Fibroblast of gingiva (primary cell): ENCODE measurements at places on chromosomes 3 and 15.

GRCh38 chr3:87268646-87269211, 7.7 kb downstream of the POU1F1 start:
- peak; percentile 14 for DNase-seq

- peak; percentile 34 for DNase-seq
Measured at GRCh38 chr3:105836533-105836932, 32.3 kb downstream of the CBLB start.

- no peak for DNase-seq
Measured at GRCh38 chr3:188246905-188247304, 92.9 kb downstream of the LPP start.

- no peak for DNase-seq
Measured at GRCh38 chr3:58884453-58884852, 165.4 kb downstream of the CFAP20DC start.

GRCh38 chr15:98859149-98859548, 148.4 kb downstream of the PGPEP1L start:
- no peak for DNase-seq

DNA sequence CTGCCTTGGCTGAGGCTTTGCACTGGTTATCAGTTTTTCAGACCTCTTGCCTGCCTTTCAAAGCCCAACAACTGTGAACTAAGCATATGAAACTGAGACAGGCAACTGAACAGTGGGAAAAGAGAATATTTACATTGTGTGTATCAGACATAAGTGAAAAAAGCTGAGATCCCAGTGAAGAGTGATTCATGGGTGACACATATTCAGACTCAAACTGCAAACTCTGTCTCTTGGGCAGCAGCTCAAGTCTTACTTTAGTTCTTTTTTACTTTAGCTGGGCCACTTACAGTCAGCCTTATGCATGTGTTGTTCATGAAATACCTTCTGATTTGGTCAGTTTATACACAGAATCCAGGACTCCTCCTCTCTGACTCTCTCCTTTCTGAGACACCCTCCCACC, 19.2 kb downstream of the SUCLG2 start:
- DNase-seq, result peak; percentile 67

DNA sequence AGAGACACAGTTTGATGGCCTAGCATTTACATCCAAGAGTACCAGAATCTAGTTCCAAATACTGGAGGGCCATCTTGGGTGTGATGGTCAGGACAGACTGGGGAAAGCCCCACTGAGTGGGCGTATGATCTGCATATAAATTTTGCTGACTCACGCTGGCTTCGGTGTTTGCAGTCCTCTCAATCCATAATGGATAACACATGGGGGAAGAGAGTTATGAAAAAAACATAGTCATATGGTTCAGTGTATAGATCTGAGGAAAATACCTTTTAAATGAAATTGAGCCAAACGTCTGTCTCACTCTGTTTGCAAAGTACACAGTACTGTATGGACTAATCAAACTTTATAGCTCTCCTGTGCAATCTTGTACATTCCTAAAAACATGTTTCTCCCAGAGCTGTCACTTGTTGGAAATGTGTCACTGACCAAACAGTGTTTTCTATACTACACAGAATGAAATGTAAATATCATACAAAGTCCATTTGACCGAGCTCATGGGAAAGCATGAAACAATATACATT, 125.3 kb upstream of the THBS1 start:
- peak; percentile 92 for DNase-seq

GRCh38 chr3:12194209-12194608, 35.5 kb upstream of the TIMP4 start:
- peak; percentile 98 for DNase-seq

- DNase-seq, result no peak
Measured at GRCh38 chr15:56950979-56951378, 32.5 kb downstream of the TCF12 start.

GRCh38 chr15:85609492-85609891, 185.2 kb downstream of the KLHL25 start:
- DNase-seq, result no peak

- DNase-seq, result no peak
Measured at GRCh38 chr3:135135445-135135844, 340.4 kb downstream of the EPHB1 start.

GRCh38 chr3:166613365-166613764, 766.7 kb downstream of the ZBBX start:
- DNase-seq, result no peak

DNA sequence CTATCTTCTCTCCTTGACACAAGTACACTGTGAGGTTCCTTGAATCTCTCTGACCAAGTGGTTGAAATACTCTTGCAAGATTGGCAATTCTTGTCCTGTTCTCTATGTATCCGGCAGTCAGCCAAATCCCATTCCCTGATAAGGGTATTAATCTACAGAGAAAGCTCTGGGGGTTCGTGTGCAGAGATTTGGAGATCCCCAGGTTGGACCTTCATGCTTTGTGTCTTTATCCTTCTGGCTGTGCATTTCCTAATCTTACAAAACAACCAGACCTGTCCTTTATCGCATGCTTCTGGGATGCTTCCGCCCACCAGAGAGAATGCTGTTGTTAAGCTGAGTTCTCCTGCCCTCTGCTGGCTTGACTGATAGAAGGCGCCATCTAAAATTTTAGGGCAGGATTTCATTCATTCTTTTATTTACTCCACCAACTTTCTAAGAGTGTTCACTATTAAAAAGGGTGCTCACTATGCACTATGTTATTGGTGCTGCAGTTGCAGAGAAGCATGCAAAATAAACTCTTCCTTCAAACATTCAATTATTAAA, 8.6 kb upstream of the SST start:
- DNase-seq, result peak; percentile 56

- DNase-seq, result no peak
Measured at GRCh38 chr3:66552846-66553245, 52.0 kb upstream of the LRIG1 start.

- DNase-seq, result no peak
Measured at GRCh38 chr3:160078533-160078932, 89.9 kb downstream of the IL12A start.

GRCh38 chr3:21330293-21330692, 420.7 kb downstream of the ZNF385D start:
- DNase-seq, result no peak

- peak; percentile 59 for DNase-seq
Measured at GRCh38 chr3:16179771-16180736, 5.6 kb downstream of the GALNT15 start.

- no peak for DNase-seq
Measured at GRCh38 chr3:193971261-193971751, 164.6 kb upstream of the HES1 start.

DNA sequence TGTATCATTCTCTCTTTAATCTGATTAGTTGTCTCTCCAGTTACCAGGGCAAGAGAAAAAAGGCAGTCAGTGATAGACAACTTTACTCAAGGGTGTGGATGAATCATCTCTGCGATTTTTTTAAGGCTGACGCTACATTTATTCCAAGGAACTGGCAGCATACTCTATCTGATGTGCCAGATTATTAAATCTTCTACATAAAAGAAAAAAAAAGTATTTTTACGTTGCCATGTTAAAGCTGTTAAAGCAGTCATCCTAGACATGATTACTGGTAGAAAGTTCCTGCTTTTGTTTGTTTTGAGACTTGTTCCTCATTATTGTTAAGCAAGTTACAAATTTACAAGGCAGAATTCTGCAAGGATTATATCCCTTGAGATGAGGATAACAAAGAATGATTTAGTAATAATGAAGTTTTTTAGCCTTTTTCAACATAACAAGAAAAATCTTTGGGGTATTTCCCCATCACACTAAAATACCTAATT, 121.7 kb downstream of the CBLB start:
- DNase-seq, result peak; percentile 88

DNA sequence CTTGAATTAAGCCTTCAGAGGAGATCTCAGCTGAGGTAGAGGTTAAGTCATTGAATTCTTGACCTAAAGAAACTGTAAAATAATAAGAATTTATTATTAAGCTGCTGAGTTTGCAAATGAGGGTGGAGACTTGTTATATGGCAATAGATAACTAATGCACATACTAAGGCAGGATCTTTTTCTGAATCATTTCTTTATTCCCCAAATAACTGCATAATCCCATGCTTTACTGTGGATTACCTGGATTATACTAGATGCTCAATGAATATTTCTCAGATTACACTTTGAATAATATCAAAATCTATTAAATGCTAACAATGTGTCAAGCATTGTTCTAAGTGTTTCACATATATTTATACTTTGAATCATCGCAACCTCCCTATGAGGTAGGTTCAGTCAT, 532.5 kb downstream of the NAALADL2 start:
- DNase-seq, result no peak

GRCh38 chr3:168272343-168272985, 176.7 kb upstream of the GOLIM4 start:
- DNase-seq, result no peak

GRCh38 chr15:85879334-85880163, 84.8 kb upstream of the KLHL25 start:
- DNase-seq, result no peak

DNA sequence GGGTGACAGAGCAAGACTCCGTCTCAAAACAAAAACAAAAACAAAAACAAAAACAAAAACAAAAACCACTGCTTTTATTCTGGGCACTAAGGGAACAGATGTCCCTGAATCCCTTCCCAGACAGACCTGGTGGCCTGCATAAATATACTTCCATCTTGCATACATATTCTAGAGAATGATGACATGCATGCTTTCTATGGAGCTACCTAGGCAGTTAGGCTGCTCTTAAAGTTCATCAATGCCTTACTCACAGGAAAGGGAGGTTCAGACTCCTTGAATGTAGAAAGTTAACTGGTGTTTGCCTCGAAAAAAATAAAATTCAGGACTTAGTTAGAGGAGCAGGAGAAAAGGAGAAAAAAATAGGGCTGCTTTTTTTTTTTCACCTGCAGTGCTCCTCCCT, 72.6 kb downstream of the C3orf38 start:
- no peak for DNase-seq

- DNase-seq, result no peak
Measured at GRCh38 chr3:53830944-53831343, 15.3 kb downstream of the CHDH start.

- DNase-seq, result no peak
Measured at GRCh38 chr3:190119461-190120268, 1.0 kb downstream of the P3H2 start.

- DNase-seq, result peak; percentile 13
Measured at GRCh38 chr15:69976366-69976994, 121.2 kb downstream of the TLE3 start.

GRCh38 chr15:38893925-38894242, 329.3 kb upstream of the RASGRP1 start:
- DNase-seq, result no peak

GRCh38 chr15:77915261-77915960, 162.1 kb downstream of the TBC1D2B start:
- DNase-seq, result no peak

GRCh38 chr3:13528217-13528867, 20.6 kb upstream of the FBLN2 start:
- DNase-seq, result no peak

DNA sequence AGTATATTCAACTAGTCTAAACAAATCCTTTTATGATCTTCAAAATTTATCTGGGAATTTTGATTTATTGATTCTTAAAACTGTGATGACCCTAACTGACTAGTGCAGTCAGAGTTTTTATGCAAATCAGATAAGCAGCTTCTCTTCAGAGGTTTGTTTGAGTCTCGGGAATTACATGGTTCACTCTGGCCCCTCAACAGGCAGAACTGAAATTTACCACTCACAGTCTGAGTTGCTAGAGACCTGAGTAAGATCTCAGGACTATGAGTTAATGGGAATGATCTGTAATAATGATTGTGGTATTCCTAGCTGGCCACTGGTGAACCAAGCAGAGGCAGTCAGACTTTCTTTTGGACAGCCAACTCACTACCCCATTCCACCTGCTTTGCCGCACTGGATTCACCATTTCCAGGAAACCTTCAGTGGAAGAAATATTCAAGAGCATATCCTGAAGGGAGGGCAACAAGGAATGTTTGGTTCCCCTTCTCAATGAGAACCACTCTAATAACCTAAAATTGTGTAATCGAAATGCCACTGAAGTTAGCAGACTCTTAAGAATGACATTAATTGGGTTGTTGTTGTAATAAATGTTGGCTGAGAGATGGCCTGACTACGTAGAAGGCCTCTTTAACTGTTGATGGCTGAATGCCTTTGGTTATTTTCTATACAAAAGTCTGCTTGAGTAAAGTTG, 11.5 kb upstream of the DNAJC13 start:
- no peak for DNase-seq

DNA sequence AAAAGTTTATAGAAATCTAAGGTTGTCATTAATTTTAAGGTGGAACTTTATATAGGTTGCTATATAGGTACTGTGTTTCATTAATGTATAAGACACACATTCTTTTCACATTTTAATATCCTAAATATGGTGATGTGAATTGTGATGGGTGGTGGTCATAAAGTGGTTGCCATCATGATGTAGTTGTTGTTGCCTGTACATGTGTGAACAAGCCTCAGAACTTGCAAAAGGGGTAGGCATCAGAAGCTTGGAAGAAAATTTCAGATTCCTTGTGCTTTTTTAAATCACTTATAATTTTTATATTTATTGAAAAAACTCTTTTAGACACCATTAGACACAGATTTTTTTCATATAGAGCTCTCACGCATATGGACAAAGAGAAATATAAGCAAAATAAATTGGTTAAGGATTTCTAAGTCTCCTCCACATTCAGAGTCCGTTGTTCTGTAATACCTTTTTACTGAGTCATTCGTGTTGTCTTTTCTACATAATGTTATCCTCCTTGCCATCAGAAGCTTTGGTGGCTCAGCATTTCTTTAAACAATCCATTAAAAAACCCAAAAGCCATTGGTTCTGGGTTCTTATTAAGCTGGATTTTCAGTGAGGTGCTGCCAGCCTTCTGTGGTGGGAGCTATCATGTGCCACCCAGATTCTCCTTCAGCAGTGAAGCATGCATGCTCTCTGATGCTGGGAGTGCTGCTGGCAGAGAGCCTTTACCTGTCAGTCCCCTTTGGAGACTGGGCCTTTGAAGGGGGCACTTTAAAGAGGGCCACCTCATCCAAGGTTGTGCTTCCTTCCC, 140.4 kb upstream of the GALNT15 start:
- no peak for DNase-seq

- no peak for DNase-seq
Measured at GRCh38 chr15:50825946-50826345, 60.4 kb upstream of the SPPL2A start.

DNA sequence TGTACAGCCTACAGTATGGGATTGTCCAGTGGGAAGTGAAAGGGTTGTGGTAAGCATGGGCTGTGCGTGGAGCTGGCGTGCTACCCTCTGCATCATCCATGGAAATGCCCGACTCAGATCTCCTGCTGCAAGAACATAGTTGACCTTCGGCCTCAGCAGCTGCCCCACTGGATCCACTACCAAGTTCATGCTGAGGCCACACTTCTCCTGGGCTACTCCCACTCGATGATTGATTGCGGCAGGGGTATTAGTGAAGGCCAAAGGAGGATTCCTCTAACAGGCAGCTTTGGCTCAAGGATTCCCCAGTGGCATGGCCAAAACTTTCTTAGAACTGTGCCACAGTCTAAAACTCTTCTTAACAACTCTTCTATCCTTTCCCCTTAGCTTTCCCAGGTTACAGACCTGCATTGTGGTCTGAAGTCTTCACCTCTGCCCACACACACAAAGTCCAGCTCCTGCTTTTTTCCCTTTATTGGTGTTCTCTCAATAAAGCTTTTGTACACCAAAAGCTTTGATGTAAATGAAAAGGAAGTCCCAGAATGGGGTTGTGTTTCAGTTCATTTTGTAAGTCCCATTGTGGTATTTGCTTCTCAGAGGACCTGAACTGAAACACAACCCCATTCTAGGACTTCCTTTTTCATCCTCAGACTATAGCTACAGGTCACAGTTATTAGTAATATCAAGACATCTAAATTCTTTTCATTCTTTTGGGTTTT, 4.9 kb upstream of the TBC1D5 start:
- no peak for DNase-seq

- DNase-seq, result no peak
Measured at GRCh38 chr3:100457811-100458210, 34.6 kb upstream of the TMEM45A start.

GRCh38 chr3:71142441-71143161, 440.9 kb downstream of the FOXP1 start:
- no peak for DNase-seq
